ENCODE measurements at places on chromosomes 13 and 19.

DNA sequence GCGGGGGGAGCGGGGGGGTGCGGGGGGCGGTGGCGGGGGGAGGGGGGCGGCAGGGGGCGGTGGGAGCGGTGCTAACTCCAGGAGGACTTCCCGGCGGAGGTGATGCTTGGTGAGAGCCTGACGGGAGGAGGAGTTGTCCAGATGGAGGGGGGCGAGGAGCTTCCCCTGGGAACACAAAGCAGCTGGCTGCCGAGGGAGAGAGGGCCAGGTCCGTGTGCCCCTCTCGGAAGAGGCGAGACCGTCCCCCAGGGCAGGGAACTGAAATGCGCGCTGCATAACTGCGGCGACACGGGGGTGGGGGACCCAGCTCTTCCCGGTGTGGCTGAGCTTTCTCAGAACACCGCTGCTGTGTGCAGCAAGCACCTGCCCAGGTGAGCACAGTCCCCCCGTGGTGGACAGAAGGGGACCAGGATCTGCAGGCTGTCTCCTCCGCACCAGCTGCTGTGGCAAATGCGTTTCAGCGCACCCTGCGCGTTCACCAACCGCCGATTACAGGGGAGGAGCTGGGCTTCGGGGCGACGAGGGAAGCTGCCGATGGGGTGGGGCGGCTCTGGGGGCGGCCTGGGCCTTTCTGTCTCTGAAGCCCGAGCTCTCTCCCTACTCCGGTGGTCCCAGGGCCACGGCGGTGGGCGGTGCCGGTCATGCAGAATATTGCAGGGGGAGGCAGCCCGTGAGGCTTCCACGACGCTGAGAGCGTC is 54.7 kb upstream of the F7 start:
- no peak for DNase-seq

DNA sequence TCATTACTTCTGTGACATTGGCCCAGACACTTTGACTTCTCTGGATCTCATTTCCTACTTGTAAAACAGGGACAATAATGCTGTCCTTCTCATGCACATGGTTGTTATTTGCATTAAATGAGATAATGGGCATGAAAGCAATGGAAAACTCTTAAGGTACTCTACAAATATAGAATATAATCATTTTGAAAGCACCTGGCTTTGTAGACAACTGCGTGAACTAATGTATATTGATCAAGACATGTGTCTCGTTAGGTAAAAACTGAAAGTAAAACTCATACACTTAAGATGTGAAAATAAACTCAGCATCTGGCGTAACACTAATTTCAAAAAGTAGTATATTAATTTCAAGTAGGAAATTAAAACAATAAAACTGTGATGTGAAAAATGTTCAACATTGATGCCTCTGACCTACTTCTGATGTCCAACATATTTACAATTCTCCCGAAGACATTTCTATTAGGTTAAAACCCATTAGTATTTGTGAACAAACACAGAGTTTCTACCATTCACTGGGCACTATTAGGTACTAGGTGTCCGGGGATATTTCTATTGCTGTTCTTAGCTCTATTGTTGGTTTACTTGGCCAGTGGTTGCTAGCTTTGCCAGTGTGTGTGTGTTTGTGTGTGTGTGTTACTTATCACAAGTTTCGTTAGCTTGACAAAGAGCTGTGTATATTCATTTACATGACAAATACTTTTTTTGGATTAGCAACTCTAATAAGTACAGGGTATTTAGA is 220.5 kb downstream of the KCNRG start:
- DNase-seq, result no peak

DNA sequence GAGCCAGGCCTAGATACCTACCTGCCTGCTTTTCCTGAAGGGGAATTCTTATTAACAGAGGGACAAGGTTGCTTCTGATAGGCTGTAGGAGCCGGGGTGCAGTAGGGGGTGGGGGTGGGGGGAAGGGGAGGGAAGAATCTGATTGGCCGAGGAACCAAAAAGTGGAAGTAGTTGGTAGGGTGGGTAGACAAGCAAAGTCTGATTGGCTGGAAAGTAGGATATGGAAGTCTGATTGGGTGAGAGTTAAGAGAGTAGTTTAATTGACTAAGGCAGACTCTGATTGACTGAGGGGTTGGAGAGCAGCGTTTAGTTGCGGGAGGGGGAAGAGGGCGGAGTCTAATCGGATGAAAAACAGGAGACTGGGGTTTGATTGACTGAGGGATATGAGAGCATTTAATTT is 9.4 kb upstream of the CYP4F22 start:
- no peak for DNase-seq

- no peak for DNase-seq
Measured at GRCh38 chr13:41182231-41182630, 12.1 kb downstream of the KBTBD7 start.

- DNase-seq, result no peak
Measured at GRCh38 chr19:277131-277530, 14.1 kb downstream of the PLPP2 start.

DNA sequence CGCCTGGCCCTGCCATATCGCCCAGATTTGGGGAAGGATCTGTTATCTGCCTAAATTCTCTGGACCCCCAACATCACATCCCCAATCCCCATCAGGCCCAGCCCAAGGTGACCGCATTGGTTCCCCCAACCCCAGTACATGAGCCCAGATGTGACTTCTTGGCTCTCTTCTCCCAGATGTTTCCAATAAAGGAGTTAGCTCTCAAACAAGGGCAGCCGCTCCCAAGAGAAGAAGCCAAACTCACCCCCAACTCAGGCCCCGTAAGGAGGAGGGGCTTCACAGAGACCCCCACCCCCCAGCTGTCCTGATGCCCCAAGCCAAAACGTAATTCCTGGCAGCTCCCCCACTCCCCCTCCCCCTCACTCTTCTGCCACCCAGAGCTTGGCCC is 6.9 kb downstream of the FBN3 start:
- DNase-seq, result no peak
